ENCODE measurements at places on chromosomes 11 and 22.

GRCh38 chr22:29992341-29993275 is 87.7 kb upstream of the HORMAD2 start:
- DNase-seq = no peak

DNA sequence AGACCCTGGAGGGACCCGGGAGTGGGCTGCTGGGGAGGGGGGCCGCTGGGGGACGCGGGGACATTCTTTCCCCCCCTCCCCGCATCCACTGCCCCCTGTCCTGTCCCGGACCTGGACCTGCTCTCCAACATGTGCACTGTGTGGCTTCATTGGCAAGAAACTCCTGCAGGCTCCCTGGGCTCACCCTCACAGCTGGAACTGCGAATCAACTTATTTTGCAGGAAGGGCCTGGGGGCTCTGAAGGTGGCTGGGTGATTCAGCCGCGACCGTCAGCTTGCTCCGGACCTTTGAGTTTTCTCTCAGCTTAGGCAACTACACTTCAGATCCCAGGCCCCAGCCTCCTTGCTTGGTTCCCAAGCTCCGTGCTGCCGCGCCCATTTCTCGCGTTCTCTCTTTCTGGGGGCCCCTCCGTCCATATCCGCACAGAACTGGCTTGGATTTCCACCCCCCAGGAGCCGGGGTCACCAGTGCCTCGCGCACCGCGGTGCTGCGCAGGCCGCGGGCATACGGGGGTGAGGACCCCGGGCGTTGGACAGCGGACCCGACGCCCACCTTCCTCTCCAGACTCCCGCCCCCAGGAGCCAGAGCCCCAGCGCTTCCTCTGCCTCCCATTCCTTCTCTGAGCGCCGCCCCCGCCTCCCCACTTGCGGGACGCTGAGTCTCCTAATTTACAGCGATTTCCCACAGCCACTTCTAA is 471 bp upstream of the AHNAK start:
- DNase-seq = peak; percentile 73

GRCh38 chr11:60064111-60064510 is 7.6 kb downstream of the MS4A3 start:
- no peak for DNase-seq

DNA sequence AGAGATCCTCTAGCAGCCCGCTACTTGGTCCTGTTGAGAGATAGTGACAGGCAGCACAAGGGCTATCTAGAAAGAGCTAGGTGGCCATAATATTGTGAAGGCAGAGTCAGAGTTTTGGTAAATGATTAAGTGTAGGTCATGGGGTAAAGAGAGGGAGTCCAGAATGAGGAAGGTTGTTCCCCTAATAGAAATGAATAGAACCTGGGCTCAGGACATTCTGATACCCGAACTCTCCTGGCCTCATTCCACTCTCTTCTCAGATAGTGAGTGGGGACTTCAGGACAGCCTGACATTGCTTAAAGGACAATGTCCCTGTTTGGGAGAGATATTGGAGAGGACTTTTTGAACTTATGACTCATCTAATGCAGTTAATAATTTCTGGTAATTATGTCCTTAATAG is 20.6 kb downstream of the SLC5A1 start:
- no peak for DNase-seq

DNA sequence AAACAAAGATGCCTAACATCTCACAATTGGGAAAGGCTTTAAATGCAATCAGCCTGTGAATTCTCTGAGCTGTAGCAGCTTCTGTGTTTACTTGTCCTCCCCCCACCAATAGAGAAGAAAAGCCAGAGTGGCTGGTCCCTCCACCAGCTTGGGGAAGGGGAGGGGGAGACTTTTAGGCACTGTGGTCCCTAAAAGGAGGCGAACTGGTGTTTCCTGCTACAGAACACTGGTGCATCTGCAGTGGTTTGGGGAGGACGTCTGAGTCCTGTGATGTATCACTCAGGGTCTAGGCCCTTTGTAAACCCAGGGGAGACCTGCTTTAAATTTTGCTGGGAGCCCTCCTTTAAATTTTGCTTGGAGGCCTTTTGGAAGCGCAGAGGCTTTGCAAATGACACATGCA is 16.9 kb downstream of the TNRC6B start:
- no peak for DNase-seq

GRCh38 chr22:24437741-24438328 is 10.4 kb downstream of the ADORA2A start:
- peak; percentile 30 for DNase-seq

GRCh38 chr11:69439651-69440464 is 41.6 kb upstream of the LINC01488 start:
- no peak for DNase-seq

- DNase-seq = no peak
Measured at GRCh38 chr11:120819437-120820365, 204.2 kb upstream of the TBCEL start.

DNA sequence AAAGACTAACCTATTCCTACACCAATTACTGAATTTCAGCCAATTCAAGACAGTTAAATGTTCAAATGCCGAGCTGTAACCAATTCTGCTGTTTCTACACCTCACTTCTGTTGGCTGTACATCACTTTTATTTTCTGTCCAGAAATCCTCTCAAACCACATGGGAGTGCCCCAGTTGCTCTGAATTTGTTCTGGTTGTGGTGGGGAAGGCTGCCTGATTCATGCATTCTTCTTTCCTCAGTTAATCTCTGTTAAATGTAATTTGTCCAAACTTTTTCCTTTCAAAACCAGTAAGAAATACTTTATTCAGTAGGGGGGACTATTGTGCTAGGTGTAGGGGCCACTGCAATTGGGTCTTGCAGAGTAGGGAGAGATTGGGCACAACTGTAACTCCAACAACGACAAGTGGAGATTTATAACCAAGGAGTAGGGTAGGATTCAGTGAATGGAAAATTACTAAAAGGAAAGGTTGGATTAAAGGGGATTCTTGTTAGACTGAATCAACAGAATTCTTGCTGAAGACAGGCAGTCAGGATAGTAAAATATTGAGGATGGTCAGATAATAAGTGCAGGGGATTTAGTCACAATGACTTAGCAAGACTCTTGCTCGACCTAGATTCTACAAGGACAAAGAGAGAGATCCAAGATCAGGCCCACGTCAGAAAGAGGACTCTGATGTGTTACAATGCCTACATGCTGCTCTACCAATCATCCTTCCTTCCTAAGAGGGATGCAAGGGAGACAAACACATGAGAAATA is 593.5 kb upstream of the FAT3 start:
- DNase-seq = no peak

DNA sequence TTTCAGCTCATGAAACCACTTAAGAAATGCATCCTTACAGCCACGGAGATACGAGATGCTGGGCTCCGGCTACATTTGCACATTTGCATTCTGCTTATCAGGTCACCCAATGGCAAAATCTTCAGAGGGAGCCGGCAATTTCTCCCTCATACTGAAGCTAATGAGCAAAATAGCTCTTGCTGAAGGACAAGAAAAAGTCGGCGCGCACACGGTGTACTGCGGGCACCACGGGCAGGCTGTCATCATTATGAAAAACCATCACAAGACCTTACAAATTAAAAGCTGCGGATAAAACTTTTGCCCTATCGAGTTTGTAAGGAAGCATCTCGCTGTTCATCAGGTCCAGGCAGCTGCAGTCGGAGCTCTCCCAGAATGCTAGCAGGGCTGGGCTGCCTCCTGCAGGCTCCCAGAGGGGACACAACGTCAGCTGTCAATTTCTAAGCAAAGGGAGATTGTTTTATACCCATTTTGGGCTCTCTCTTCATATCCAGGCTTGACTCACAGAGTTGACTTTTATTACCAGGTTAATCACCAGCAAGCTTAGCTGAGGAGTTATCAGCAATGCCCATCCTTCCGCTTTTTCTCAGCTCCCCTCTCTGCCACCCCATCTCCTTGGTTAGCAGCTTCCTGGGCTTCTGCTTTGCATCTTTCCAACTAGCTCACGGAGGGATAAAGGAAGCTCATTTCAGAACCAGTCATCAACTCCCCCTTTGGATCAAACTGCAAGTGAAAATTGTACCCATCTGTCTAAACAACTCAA is 375.1 kb downstream of the OPCML start:
- peak; percentile 47 for DNase-seq
